ENCODE measurements at places on chromosomes 11 and 22.

- no peak for DNase-seq
These were observed 144.5 kb downstream of the DBX1 start for GRCh38 chr11:20015529-20016427.

DNA sequence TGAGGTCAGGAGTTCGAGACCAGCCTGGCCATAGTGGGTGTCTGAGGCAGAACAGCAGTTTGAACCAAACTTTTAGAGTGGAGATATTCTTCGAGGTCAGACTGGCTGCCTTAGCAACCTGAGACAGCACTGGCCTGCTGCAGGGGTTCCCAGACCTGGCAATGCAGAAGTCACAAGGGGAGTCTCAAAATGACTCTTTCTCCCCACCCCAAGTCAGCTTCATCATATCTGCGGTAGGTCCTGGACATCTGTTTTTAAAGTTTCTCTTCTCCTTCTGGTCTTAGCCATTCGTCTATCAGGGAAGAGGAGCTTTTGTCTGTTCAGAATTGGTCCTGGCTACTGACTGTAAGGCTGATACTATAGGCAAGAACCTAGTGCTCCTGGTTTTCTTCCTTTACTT lies 14.5 kb upstream of the CLMP start:
- DNase-seq: no peak

- peak; percentile 57 for DNase-seq
These were observed 11.8 kb downstream of the TUB start for GRCh38 chr11:8092587-8093424.

DNA sequence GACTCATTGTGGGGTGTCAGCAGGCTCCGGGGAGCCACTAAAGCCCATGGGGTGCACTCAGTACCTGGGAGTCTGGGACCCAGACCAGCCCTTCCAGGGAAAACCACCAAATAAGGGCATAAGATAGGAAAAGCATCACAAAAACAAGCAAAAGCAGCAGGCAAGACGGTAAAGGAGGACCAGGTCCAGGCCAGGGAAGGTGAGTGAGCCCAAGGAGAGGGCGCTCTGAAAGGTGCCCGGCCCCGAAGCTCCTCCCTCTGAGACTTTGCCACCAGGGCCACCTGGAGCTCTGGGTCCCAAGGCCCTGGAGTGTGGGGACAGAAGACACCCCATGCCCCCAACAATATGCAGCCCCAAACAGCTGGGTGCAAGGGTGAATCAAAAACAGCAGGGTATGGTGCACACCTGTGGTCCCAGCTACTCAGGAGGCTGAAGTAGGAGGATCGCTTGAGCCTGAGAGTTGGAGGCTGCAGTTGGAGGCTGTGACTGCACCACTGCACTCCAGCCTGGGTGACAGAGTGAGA lies 5.2 kb upstream of the IL17REL start:
- DNase-seq: no peak

DNA sequence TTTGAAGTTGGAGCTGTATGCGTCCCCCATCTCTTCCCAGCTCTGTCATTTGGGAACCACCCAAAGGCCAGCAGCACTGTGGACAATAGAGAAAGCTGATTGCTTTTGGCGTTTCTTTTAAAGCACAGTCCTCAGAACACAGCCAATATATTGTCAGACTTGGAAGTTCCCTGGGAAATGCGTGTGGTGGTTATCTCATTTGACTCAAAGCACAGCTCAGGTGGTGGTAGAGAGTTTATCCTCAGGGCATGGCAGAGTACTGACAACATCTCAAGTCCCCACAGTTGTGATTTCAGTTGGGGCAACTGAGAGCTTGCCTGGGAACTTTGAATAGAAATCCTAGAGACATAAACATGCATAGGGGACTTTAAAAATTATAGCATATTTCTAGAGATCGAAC lies 601.3 kb downstream of the ETS1 start:
- no peak for DNase-seq

GRCh38 chr11:1178906-1179305 lies 21.2 kb downstream of the MUC5AC start:
- no peak for DNase-seq

GRCh38 chr11:94815705-94816344 lies 47.7 kb downstream of the AMOTL1 start:
- DNase-seq: no peak

- DNase-seq: peak; percentile 80
These were observed 453 bp downstream of the GAS2 start for GRCh38 chr11:22666688-22667439.

DNA sequence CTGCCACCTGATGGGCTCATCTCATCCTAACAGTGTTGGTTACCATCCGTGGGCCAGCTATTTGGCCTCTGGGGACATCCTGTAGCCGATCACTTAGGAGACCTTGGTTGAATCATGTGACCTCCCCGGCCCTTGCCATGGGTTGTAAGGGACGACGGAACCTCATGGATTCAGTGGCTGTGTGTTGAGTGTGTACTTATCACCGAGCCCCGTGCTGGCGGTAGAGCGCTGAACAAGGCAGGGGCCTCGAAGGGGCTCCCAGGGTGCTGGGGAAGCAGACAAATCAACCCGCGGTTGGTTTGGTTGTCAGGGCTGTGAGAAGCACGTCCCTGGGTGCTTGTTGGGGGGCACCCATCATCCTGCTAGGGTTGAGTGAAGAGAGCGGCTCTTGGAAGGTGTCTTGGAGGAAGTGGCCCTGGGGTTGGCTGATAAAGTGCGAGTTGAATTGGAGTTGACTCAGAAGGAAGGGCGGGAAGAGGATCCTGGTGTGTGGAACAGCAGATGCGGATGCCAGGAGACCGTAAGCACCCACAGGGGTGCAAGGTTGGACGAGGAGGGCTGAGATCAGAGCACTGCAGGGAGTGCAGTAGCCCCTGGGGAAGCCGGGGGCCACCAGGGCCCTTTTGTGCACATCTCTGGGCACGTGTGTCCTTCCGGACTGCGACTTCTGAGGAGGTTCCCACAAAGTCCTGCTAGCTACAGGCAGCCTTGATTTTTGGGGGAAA lies 53.6 kb downstream of the MPPED1 start:
- no peak for DNase-seq

- DNase-seq: no peak
These were observed 50.8 kb upstream of the PHOX2A start for GRCh38 chr11:72294616-72295395.

- no peak for DNase-seq
These were observed 2.0 kb downstream of the DUSP8 start for GRCh38 chr11:1570001-1570453.

DNA sequence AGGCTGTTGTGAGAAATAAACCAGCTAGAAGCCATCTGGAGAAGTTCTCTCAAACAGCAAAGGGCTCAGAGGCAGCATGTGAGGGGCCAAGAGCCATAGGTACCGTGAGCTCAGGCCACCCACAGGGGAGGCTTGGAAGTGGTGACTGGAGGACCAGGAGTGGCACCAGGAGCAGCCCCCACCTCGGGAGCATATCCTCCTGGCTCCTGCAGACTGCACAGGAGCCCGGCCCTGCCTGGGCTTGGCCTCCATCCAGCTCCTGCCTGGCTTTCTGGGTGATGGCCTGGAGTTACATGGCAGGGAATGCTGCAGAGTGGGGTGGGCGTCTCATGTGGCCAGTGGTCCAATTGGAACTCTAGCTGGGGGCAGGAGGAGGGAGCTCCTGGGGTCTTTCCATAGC lies 4.2 kb upstream of the MPPED1 start:
- DNase-seq: no peak

DNA sequence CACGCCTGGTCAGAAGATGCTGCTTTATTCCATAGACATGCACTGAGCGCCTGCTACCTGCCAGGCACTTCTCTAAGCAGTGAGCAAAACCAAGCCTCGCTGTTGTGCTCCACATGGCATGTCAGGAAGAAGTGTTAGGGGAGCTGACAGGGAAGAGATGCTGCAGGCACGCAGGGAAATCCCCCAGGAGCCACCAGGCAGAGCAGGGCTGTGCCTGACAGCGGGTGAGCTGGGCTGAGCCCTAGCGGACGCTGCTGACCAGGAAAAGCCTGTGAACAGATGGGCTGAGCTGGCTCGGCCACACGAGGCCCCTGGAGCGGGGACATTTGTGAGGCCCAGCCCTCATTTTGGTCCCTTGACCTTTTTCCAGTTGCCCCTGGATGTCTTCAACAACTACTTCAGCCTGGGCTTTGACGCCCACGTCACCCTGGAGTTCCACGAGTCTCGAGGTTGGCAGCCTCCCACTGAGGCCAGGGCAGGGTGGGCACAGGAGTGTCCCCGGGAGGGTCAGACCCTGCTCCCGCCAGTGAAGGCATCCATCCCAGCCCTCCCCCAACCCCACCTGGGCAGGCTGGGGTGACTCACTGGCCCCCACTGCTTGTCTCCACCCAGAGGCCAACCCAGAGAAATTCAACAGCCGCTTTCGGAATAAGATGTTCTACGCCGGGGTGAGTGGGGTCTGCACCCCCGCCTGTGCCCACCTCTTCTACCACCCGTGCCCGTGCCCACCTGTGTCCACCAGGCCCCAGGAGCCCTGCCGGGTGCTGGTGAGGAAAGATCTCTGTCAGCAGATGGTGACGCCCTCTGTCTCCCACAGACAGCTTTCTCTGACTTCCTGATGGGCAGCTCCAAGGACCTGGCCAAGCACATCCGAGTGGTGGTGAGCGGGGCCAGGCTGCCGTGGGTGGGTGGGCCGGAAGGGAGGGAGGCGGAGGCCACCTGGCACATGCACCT lies 7.4 kb upstream of the MDK start:
- DNase-seq: no peak

GRCh38 chr22:22870577-22871404 lies 16.8 kb upstream of the IGLL5 start:
- DNase-seq: no peak

DNA sequence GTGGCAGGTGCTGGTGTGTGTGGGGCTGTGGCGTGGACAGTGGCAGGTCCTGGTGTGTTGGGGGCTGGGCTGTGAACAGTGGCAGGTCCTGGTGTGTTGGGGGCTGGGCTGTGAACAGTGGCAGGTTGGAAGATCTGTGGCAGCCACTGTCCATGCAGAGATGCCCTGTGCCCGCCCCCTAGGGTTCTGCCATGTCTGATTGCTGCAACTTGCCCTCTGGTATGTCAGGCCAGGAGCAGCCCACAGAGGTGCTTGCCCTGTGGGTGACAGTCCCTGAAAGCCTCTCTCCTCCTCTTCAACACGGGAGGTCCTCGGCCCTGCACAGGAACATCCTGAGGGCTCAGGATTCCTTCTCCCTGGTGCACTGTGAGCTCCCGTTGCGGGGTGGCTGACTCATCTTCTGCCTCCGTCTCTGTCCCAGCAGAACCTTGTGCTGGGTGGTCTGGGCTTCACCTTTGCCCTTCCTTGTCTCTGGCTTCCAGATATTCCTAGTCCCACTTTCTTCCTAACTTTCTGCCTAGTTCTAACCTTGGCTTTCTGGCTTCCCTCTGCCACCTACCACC lies 13.5 kb downstream of the OPCML start:
- DNase-seq: no peak

- no peak for DNase-seq
These were observed 7.4 kb downstream of the EEF1G start for GRCh38 chr11:62566247-62566646.

GRCh38 chr11:45870706-45871105 lies 14.7 kb upstream of the MAPK8IP1 start:
- no peak for DNase-seq

DNA sequence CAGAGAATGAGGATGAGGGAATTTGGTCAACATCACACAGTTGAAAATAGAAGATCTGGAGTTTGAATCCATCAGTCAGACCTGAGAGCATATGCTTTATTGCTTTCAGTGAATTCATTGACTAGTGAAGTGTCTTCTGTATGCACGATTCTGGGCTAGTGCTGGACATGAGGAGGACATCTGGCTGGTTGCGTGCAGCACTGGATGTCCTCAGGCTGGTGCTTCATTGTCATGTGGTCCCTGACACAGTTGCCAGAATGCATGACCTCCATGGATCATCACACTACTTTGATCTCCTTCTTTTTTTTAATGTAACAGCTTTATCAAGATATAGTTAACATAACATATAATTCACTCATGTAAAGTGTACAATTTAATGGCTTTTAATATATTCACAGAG lies 44.5 kb upstream of the MMP7 start:
- DNase-seq: no peak

GRCh38 chr11:5671831-5672230 lies 13.0 kb downstream of the TRIM5 start:
- DNase-seq: no peak

- DNase-seq: no peak
These were observed 1179.0 kb downstream of the LRRC4C start for GRCh38 chr11:40280159-40281051.

DNA sequence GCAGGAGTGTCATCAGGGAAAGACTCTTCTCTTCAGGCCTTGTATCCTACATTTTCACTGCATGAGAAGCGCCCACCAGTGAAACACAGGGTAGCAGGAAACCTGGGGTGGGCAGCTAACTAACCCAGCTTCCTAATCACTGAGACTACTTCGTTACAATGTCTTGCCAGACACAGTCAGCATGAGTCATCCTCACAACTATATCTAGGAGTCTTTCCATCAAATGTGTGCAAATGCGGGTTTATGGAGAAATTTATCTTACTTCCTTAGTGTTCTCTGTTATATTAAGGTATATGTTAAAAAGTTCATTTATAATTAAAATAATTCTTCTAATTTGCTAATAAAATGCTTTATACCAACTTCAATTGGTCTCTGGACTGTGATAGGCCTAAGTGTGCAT lies 79.9 kb upstream of the RAB1B start:
- DNase-seq: no peak

DNA sequence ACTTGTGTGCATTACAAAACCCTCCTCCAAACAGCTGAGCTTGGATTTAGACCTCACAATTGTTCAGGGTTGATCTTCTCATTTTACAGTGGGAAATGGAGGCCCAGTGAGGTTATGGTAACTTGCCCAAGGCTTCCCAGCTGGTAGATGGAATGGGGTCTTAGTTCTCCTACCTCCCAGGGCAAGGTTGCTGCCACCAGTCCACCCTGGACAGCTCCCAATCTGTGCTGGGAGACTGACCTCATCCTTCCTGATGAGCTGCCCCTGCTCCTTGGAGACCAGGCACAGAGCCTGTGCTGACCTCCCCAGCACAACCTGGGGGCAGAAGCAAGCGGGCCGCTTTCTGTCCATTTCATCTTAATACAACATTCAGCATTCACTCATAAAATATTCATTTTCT lies 190.7 kb downstream of the ST3GAL4 start:
- no peak for DNase-seq

DNA sequence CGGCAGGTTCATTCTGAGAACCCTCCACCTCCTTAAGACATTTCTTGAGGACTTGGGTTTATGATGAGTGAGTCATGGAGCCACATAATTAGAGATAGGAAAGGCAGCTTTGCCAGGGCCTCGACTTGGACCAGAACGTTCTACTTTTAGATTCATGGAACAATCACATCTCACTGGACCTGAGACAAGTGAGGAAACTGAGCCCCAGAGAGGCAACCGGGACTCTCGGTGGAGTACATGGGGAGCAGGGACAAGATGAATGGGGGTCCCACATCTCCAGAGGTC lies 59.5 kb downstream of the LINC01488 start:
- peak; percentile 45 for DNase-seq

DNA sequence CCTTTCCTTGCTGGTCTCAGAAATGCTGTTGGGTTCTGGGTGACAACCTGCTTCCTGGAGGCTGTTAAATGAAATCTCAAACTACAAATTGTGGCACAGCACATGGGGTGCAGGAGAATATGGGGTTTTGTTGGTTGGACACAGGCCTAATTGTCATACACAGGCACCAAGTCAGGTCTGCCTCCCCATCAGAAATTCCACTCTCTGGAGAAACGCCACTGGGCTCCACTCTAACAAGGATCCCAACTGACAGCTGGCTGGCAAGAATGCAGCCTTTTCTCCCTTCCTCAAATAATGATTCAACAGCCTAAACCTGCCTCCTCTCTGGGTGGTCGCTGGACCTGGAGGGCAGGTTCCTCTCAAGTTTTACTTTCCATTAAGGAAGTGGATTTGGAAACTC lies 177.8 kb upstream of the NARS2 start:
- no peak for DNase-seq

- no peak for DNase-seq
These were observed 63.0 kb downstream of the GAB2 start for GRCh38 chr11:78354408-78355308.
